Stimulated activated CD4-positive, alpha-beta T cell treated with anti-CD3 and anti-CD28 coated beads, TNF-alpha, amount 100 ng/mL, for 4 hours (primary cell): ENCODE measurements at places on chromosomes 3 and 15.

GRCh38 chr15:65824031-65824743 lies 32.1 kb upstream of the DENND4A start:
- DNase-seq, result no peak

DNA sequence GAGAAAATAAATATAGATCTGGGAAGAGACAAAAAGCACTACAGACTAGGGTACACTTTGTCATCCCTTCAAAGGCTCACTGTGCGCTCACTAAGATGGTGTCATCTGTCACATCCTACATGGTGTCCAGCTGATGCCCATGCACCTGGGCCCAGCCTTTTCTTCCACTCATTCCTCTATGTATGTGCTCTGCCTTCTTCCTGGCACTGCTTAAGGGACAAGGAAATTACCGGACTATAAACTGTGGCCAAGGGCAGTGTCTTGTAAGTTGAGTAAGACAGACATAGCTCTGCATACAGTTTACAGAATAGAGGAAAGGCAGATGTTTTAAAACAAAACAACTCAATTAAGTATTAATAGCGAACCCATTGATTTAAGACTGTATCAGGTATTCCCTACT lies 52.9 kb downstream of the ARHGAP31 start:
- no peak for DNase-seq

DNA sequence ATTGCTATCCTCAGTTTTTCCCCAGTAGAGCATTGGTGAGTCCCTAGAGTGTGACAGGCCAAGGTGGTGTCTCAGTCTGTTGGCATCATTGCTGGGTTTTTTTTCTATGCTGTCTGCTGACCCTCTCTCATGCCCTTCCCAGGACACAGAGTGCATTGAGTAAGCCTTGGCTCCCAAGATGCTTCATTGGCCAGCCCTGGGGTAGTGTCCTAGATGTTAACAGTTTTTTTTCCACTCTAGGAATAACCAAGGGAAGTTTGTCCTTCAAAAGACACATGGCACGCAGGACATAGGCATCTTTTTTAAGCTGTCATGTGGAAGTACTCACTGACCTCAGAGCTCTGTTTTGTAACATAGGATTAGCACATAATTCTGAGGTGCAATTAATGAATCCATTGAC lies 19.5 kb downstream of the ADAMTSL3 start:
- no peak for DNase-seq

GRCh38 chr3:73536336-73536895 lies 88.3 kb downstream of the PDZRN3 start:
- no peak for DNase-seq

DNA sequence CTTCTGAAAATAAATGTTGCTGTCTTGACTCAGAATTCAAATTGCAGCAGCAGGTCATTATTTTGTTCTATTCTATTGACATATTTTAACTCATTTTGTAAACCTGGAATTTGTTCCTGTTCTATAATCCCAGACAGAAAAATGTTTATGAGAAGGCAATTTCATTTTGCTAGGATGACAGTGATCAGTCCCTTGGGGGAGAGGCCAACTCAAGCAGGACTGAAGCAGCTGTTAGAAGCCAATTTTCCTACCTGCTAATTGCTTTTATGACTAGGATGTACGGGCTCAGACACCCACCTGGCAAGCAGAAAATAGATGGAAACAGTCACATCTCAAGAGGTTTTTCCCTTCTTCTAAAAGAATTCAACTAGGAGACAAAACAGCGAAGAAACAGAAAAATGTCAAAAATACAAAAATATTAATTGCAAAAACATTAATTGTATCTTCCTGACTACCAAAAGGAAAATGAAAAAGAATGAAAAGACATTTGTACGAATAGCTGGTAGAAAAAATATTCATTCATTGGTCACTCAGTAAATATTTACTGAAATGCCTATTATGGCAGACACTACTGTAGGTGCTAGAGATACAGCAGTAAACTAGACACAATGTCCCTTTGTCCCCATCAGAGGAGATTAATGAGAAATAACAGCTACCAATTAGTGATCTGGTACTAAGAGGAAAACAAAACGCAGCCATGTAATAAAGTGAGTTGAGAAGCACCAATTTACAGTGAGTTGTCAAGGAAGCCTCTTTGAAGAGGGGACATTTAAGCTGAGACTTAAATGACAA lies 73.5 kb downstream of the PEAK1 start:
- DNase-seq, result no peak

- no peak for DNase-seq
Observed at GRCh38 chr3:66761093-66761780, 236.9 kb upstream of the KBTBD8 start.

GRCh38 chr3:38738630-38739395 lies 77.2 kb downstream of the SCN10A start:
- DNase-seq, result no peak

- no peak for DNase-seq
Observed at GRCh38 chr3:170437696-170438407, 19.2 kb downstream of the CLDN11 start.

GRCh38 chr3:136186846-136187245 lies 9.3 kb downstream of the MSL2 start:
- DNase-seq, result no peak

DNA sequence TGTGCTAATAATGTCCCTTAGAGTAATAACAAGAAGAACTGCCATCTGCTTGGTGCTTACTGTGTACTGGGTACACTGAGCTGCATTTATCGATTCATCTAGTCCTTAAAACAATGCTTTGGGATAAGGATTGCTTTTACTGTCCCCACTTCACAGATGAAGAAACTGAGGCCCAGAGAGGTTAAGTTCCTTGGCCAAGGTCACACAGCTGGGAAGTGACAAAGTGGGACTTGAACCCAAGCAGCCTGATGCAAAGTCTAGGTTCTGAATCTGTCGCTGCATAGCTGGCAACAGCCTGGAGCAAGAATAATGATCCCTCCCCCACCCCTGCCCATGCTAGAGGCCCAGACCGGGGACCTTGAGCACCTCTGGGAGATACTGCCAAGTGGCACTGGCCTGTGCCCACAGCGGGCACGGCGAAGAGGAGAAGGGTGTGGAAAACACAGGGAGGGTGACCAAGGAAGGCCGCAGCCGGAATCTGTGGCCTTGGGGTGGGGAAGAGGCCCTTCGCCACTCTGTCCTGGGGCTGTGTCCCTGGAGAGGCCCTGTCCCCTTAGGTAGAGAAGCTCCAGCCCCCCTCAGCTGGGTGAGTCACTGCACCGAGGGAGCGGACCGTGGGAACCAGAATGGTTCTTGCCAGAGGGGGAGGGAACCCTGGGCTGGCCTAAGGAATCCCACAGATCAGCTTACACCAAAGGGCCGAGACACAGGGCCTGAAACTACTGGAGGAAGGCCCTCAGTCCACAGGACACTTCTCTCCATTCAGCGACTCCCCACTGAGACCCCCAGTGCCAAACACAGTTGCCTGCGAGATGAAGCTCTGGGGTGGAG lies 3.5 kb downstream of the PLXND1 start:
- DNase-seq, result no peak

- DNase-seq, result no peak
Observed at GRCh38 chr3:105752791-105753415, 115.9 kb downstream of the CBLB start.

DNA sequence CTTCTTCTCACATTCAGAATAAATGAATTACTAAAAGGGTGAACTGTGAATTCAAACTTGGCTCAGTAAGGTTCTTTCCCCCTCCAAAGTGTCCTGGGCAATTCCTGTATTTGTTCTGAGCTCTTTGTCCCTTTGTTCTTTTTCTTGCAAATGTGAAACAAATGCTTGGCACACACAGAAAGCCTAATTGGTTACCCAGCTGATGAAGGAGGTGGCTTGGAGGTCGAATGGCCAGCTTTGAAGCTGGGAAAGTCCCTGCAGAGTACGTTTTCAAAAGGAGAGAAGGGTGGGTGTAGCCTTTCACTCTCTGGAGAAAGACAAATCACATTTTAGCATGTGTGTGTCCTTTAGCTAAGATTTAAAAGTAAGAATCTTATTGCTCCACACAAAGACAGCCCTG lies 154.4 kb downstream of the PEX5L start:
- no peak for DNase-seq

DNA sequence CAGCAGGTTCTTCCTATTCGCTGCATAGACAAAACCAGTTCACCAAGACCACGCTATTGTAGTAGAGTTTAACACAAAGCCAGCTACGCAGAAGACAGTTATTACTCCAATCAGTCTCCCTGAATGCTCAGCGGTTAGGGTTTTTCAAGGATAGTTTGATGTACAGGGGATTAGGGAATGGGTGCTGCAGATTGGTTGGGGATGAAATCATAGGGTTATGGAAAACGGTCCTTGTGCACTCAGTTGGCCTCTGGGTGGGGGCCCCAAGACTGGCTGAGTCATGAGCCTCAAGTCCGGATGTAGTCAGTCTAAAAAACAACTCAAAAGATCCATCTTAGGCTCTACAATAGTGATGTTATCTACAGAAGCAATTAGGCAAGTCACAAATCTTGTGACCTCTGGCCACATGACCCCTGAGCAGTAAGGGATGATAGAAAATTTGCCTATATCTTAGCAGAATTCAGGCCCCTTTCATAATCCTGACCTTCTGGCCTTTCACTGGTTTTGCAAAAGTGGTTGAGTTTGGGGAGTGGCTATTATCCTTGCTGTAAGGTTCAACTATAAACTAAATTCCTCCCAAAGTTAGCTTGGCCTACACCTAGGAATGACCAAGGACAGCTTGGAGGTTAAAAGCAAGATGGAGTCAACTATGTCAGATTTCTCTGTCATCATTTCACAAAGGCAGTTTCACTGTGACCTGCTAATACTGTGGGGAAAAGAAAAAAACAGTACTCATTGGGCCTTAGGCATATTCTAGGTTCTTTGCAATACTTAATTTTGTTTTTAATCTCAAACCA lies 57.7 kb downstream of the LIPC start:
- no peak for DNase-seq
